Glutamatergic neuron (in vitro differentiated cells): ENCODE measurements at places on chromosomes 16 and 17. TPM values are rescaled to one million over a fixed set of nuclear protein-coding genes. Genes with fewer than 3 reads are reported as not detected.
A peak's percentile ranks its signal among the peaks of the same experiment; 100 is the strongest.

GRCh38 chr16:12667909-12668308 is 135.8 kb downstream of the CPPED1 start:
- peaks cover 32% of the 10 kb centered on the region for H3K4me1 ChIP-seq
- peaks cover 8% of the 10 kb centered on the region for H3K27me3 ChIP-seq
- H3K27ac ChIP-seq: no peak overlapping the region
- peaks cover 27% of the 10 kb centered on the region for H3K36me3 ChIP-seq
- no peak for DNase-seq

DNA sequence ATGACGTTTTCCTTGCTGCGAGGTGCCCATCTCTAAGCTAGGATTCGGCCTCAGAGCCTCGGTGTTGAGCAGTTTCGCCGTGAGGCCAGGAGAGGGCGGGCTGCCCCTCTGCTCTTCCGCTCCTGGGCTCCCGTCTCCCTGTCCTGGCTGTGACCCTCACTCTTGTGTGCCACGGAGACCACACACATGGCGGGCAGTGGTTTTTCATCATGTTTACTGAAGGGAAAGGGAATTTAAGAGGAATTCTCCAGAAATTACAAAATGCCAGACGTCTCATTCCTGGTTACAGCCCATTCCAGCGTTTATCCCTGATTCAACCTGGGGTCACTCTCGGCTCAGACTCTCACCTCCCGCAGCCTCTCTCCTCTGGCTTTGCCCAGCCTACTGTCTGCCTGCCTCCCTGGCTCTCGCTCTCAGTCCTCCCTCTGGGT is 96.8 kb upstream of the ELAC2 start:
- H3K27ac ChIP-seq: no peak overlapping the region
- H3K36me3 ChIP-seq: no peaks in the 10 kb centered on the region
- H3K4me3 ChIP-seq: no peak overlapping the region
- peak; percentile 69 for DNase-seq
- peaks cover 2% of the 10 kb centered on the region for H3K4me1 ChIP-seq

DNA sequence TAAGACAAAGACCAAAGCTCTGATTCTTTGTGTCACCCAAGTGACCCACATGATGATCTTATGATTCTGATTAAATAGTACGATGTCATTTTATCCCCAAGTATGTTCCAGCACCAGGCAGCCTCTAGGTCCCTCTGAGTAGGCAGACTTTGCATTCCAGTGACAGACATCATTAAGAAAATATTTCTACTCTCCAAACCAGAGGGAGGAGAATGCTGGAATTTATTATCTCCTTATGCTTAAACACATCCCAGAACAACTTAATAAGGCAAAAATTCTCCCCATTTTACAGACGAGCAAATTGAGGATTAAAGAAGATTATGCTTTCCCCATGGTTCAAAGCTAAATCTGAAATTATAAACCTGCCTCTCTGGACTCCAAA is 192.8 kb upstream of the CDH11 start:
- H3K4me1 ChIP-seq: peaks cover 7% of the 10 kb centered on the region
- no peak overlapping the region for H3K4me3 ChIP-seq
- H3K27ac ChIP-seq: no peak overlapping the region
- H3K36me3 ChIP-seq: no peaks in the 10 kb centered on the region

DNA sequence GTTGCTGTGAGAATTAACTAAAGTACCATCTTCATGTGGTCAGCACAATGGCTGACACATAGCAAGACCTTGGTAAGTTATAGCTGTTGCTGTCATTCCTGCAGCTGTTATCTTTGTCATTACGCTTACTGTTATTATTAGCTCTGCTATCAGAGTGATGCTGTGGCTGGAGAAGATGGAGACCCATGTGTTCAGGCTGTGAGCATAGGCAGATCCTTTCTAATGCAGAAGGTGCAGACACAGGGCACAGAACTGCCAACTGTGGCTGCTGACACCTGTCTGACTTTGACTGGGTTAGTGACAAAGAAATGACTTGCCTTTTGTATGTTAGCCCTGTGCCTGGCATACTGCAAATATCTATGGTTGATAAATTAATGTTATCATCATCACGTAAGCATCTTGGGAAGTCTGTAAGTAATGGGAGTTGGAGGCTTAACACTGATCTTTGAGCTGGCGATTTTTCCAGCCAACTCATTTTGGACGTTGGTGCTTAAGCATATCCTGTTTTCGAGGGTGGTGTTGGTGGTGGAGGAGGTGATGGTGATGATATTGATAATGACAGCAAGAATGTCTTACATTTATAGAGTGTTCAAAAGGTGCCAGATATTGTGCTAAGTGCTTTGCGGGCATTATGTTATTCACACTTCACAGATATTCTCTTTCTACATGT is 695.3 kb downstream of the WWOX start:
- H3K27ac ChIP-seq: no peak overlapping the region
- no peak for DNase-seq
- H3K27me3 ChIP-seq: no peaks in the 10 kb centered on the region
- H3K4me1 ChIP-seq: no peaks in the 10 kb centered on the region

- peaks cover 6% of the 10 kb centered on the region for H3K36me3 ChIP-seq
- H3K27ac ChIP-seq: no peak overlapping the region
- H3K27me3 ChIP-seq: peaks cover 2% of the 10 kb centered on the region
- no peaks in the 10 kb centered on the region for H3K4me1 ChIP-seq
- no peak for DNase-seq
Observed at GRCh38 chr17:22507823-22508222, 815.5 kb downstream of the KCNJ18 start.

GRCh38 chr17:35160354-35161201 is 13.0 kb downstream of the UNC45B start:
- no peak overlapping the region for H3K27ac ChIP-seq
- H3K27me3 ChIP-seq: no peaks in the 10 kb centered on the region
- no peak overlapping the region for H3K4me3 ChIP-seq
- H3K4me1 ChIP-seq: peaks cover 3% of the 10 kb centered on the region
- peaks cover 4% of the 10 kb centered on the region for H3K36me3 ChIP-seq

GRCh38 chr17:28526381-28526780 is 20.2 kb downstream of the FOXN1 start:
- H3K27me3 ChIP-seq: peaks cover 4% of the 10 kb centered on the region
- no peak overlapping the region for H3K4me3 ChIP-seq
- peaks cover 19% of the 10 kb centered on the region for H3K4me1 ChIP-seq
- no peak for DNase-seq
- peak overlapping the region; percentile 62 for H3K27ac ChIP-seq

Gene OR4D1
- not detected for total RNA-seq

Gene FNDC8
- total RNA-seq: not detected

Gene SYNGR3
- total RNA-seq: 45.7 TPM

Gene CIITA
- total RNA-seq: 0.69 TPM

Gene OSGIN1
- total RNA-seq: not detected

Gene PABPN1L
- total RNA-seq: 3.9 TPM

Gene KRT25
- not detected for total RNA-seq

Gene CA4
- 0.98 TPM for total RNA-seq

Gene ZFPM1
- 11.1 TPM for total RNA-seq

Gene KCNH4
- 0.71 TPM for total RNA-seq

Gene C16orf89
- not detected for total RNA-seq
